Effector memory CD8-positive, alpha-beta T cell (primary cell): ENCODE measurements at places on chromosomes 5 and 9.

- no peaks in the 10 kb centered on the region for H3K36me3 ChIP-seq
- no peaks in the 10 kb centered on the region for H3K4me1 ChIP-seq
- H3K4me3 ChIP-seq = no peak overlapping the region
- H3K27ac ChIP-seq = no peak overlapping the region
Measured at GRCh38 chr5:32720300-32720699, 9.2 kb downstream of the NPR3 start.

GRCh38 chr5:138438724-138439476 lies at the start of gene REEP2:
Gene REEP2 (plus strand): TSS chr5:138439057. CDS start chr5:138439209, 152 bp downstream.
- peak; percentile 51 for DNase-seq
- peak within 1 kb of the TSS; percentile 80 for H3K4me3 ChIP-seq
- peak within 1 kb of the TSS; percentile 8 for H3K27ac ChIP-seq
- H3K27me3 ChIP-seq = no peaks in the 10 kb centered on the region
- peaks cover 15% of the 10 kb centered on the region for H3K4me1 ChIP-seq
- H3K36me3 ChIP-seq = peaks cover 33% of the 10 kb centered on the region

- no peak within 1 kb of the TSS for H3K4me3 ChIP-seq
- H3K27ac ChIP-seq = no peak within 1 kb of the TSS
- H3K36me3 ChIP-seq = no peaks in the 10 kb centered on the region
- H3K4me1 ChIP-seq = no peaks in the 10 kb centered on the region
- no peak for DNase-seq
- H3K27me3 ChIP-seq = no peaks in the 10 kb centered on the region
Measured at GRCh38 chr5:13944560-13945199, at the start of gene DNAH5. Gene DNAH5 (minus strand): TSS chr5:13944688. CDS start chr5:13944438, 250 bp downstream.

DNA sequence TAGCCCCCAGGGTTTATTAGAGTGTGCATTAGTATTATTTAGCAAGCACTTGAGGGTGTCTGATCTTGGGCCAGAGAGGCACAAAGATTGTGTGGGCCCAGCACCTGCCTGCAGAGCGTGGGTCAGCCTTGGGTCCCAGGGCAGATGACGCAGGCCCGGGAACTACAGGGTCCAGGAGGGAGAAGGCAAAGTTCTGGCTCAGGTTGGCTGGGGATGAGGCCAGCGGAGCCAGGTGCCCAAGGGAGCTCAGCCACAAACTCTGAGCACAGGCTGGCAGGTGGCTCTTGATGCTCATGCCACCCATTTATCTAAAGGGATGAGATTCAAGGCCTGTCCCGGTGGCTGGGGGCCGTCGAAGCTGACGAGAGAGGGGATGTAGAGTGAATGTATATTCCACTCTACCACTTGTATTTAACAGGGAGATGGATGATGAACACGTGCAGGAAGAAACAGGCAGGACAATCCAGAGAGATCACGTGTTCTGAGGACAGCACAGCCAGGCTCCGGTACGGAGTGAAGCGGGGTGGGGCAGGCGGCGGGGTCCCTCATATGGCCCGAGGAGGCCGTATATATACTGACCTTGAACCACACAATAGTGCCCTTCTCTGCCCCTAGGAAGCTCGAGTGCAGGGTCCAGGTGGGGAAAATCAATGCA lies 818 bp upstream of the OBP2A start:
- H3K4me1 ChIP-seq = no peaks in the 10 kb centered on the region
- H3K4me3 ChIP-seq = no peak overlapping the region
- DNase-seq = no peak
- H3K36me3 ChIP-seq = no peaks in the 10 kb centered on the region

GRCh38 chr9:36928210-36928609 lies 105.9 kb downstream of the PAX5 start:
- H3K27ac ChIP-seq = no peak overlapping the region
- H3K4me1 ChIP-seq = no peaks in the 10 kb centered on the region
- DNase-seq = no peak
- no peak overlapping the region for H3K4me3 ChIP-seq
- no peaks in the 10 kb centered on the region for H3K36me3 ChIP-seq

- H3K36me3 ChIP-seq = peaks cover 5% of the 10 kb centered on the region
- H3K4me3 ChIP-seq = no peak overlapping the region
- no peaks in the 10 kb centered on the region for H3K27me3 ChIP-seq
- H3K4me1 ChIP-seq = no peaks in the 10 kb centered on the region
- no peak for DNase-seq
Measured at GRCh38 chr9:88462191-88462590, 72.8 kb upstream of the NXNL2 start.

GRCh38 chr9:78860801-78861475 lies 564.0 kb downstream of the PSAT1 start:
- H3K36me3 ChIP-seq = peaks cover 3% of the 10 kb centered on the region
- no peaks in the 10 kb centered on the region for H3K27me3 ChIP-seq
- no peak for DNase-seq

GRCh38 chr5:37638897-37639296 lies 200.9 kb downstream of the GDNF start:
- no peak overlapping the region for H3K4me3 ChIP-seq
- H3K27ac ChIP-seq = no peak overlapping the region
- no peak for DNase-seq
- H3K36me3 ChIP-seq = peaks cover 3% of the 10 kb centered on the region
- peaks cover 3% of the 10 kb centered on the region for H3K4me1 ChIP-seq

- peaks cover 24% of the 10 kb centered on the region for H3K36me3 ChIP-seq
- H3K4me3 ChIP-seq = peak overlapping the region; percentile 67
- H3K27me3 ChIP-seq = peaks cover 100% of the 10 kb centered on the region
- peak; percentile 57 for DNase-seq
- no peak overlapping the region for H3K27ac ChIP-seq
- peaks cover 21% of the 10 kb centered on the region for H3K4me1 ChIP-seq
Measured at GRCh38 chr9:21964925-21965385, 29.2 kb downstream of the CDKN2A start.

GRCh38 chr5:14686517-14686916 lies 22.0 kb downstream of the OTULIN start:
- DNase-seq = no peak
- H3K27ac ChIP-seq = peak overlapping the region; percentile 35
- no peaks in the 10 kb centered on the region for H3K27me3 ChIP-seq
- peaks cover 24% of the 10 kb centered on the region for H3K4me1 ChIP-seq
- peaks cover 74% of the 10 kb centered on the region for H3K36me3 ChIP-seq

- no peaks in the 10 kb centered on the region for H3K4me1 ChIP-seq
- H3K27me3 ChIP-seq = no peaks in the 10 kb centered on the region
- H3K4me3 ChIP-seq = no peak overlapping the region
- no peak for DNase-seq
- no peaks in the 10 kb centered on the region for H3K36me3 ChIP-seq
Measured at GRCh38 chr9:74630228-74630627, 133.1 kb downstream of the RORB start.

- H3K27ac ChIP-seq = peak overlapping the region; percentile 91
- H3K4me3 ChIP-seq = peak overlapping the region; percentile 80
- peaks cover 16% of the 10 kb centered on the region for H3K36me3 ChIP-seq
- H3K27me3 ChIP-seq = peaks cover 18% of the 10 kb centered on the region
- peaks cover 17% of the 10 kb centered on the region for H3K4me1 ChIP-seq
Measured at GRCh38 chr9:63817622-63818518, 1467.1 kb downstream of the FOXD4L5 start.

GRCh38 chr5:139767960-139768359 lies 27.6 kb upstream of the PSD2 start:
- no peak overlapping the region for H3K4me3 ChIP-seq
- H3K27me3 ChIP-seq = peaks cover 29% of the 10 kb centered on the region
- DNase-seq = no peak
- H3K27ac ChIP-seq = no peak overlapping the region
- no peaks in the 10 kb centered on the region for H3K36me3 ChIP-seq

DNA sequence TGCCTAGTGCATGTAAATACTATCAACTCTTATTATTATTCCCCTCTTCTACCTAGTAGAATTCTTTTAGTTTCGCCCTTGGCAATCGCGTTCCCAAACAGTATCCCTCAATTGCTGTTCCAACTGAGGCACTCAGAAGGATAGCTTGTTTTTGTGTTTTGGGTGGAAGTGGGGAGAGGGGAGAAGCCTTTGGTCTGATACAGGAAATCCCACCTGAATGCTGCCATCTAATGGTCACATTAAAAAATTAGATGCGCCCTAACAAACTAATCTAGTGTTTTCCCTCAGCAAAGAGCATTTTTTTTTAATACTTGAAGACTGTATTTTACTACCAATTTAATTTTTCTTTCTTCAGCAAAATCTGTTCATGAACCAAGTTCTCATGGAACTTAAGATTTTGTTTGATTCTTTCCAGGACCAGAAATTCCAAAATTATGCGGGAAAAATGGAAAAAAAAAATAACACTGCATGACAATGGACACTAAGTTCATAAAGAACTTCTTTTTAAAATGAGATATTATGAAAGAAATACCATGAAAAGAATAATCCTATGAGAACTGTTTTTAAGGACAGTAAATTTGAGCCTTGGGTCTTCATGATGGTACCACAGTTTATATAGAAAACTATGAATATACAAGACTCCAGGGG lies 22.2 kb upstream of the GLDC start:
- peaks cover 3% of the 10 kb centered on the region for H3K36me3 ChIP-seq
- no peaks in the 10 kb centered on the region for H3K4me1 ChIP-seq
- no peak overlapping the region for H3K4me3 ChIP-seq
- no peaks in the 10 kb centered on the region for H3K27me3 ChIP-seq
- no peak for DNase-seq

DNA sequence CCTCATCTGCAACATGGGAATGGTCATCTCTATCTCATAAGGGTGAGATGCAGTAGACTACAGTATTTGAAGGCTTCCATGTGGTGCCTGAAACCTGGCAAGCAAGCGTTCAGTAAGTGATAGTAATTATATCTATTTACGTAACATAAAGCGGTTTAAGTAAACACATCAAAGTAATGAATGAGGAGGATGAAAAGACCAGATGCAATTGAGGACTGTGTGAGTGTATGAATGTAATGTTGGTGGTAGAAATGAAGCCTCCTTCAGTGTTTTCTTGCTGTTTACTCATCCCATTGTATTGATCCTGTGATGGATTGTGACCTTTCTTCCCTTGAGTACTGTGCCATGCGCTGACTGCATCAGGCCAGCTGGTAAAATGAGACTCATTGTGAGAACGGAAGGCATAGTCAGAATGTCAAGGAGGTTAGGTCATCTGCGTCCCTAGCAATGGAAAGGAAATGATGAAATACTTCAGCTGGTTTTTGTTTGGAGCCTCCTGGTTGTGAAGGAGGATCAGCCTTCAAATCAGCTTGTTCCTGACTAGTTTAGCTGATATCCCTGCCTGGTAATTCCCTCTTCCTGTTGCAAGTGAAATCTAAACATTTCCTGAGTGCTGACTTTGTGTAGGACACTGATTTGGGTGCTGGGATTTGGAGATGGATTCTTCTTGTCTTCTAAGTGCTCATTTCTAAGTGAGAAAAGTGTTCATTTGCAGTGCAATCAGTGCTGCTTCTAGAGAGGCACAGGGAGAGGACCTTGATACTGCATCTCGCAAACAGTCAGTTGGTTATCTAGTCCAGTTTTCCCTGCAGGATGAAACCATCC lies 35.6 kb downstream of the TNFSF8 start:
- H3K4me3 ChIP-seq = peak overlapping the region; percentile 34
- H3K27ac ChIP-seq = peak overlapping the region; percentile 66
- peaks cover 35% of the 10 kb centered on the region for H3K4me1 ChIP-seq
- no peaks in the 10 kb centered on the region for H3K27me3 ChIP-seq

DNA sequence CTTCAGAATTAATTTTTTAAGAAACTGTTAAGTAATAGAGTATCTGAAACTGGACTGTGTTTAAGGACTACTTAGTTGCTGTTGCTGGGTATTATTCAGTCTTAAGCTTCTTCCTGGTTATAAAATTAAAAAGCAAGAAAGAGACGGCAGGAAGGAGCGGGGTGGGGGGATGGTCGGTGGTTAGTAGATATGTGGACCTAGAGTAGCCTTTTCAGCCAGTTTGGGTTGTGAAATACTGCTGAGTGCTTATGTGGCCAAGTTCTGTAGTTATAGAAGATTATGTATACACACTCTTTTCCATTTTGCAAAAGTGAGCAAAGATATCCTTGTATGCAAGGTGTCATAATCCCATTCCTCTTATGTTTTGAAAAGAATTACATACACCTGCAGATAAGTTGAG lies 28.5 kb downstream of the TRIO start:
- no peak for DNase-seq
- H3K4me3 ChIP-seq = no peak overlapping the region
- no peaks in the 10 kb centered on the region for H3K36me3 ChIP-seq
- H3K27me3 ChIP-seq = peaks cover 39% of the 10 kb centered on the region
- H3K27ac ChIP-seq = no peak overlapping the region

GRCh38 chr9:21638104-21638503 lies 156.0 kb upstream of the IFNE start:
- DNase-seq = no peak
- H3K27ac ChIP-seq = no peak overlapping the region
- H3K4me1 ChIP-seq = no peaks in the 10 kb centered on the region
- peaks cover 15% of the 10 kb centered on the region for H3K27me3 ChIP-seq
- H3K4me3 ChIP-seq = no peak overlapping the region

- peaks cover 17% of the 10 kb centered on the region for H3K36me3 ChIP-seq
- H3K4me1 ChIP-seq = peaks cover 42% of the 10 kb centered on the region
- peak overlapping the region; percentile 94 for H3K4me3 ChIP-seq
- H3K27me3 ChIP-seq = no peaks in the 10 kb centered on the region
Measured at GRCh38 chr9:4661611-4662010, 483 bp upstream of the PLPP6 start.

DNA sequence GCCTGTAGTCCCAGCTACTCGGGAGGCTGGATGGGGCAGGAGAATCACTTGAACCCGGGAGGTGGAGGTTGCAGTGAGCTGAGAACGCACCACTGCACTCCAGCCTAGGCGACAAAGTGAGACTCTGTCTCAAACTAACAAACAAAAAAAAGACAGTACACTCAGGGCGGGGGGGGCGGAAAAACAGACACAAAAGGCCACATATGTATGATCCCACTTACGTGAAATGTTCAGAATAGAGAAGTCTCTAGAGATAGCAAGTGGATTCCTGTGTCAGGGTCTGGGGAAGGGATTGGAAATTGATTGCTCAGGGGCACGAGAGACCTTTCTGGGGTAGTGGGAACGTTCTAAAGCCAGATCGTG lies 9.0 kb upstream of the LCN1 start:
- no peak for DNase-seq
- no peaks in the 10 kb centered on the region for H3K4me1 ChIP-seq
- H3K4me3 ChIP-seq = no peak overlapping the region
- no peaks in the 10 kb centered on the region for H3K36me3 ChIP-seq
- H3K27ac ChIP-seq = no peak overlapping the region

- H3K27me3 ChIP-seq = no peaks in the 10 kb centered on the region
- no peak overlapping the region for H3K27ac ChIP-seq
- no peak for DNase-seq
- H3K36me3 ChIP-seq = peaks cover 3% of the 10 kb centered on the region
Measured at GRCh38 chr9:113475992-113476391, 12.5 kb downstream of the RGS3 start.
